Left renal pelvis (tissue), 4 donors: ENCODE measurements at places on chromosomes 7 and 10. TPM values are rescaled to one million over a fixed set of nuclear protein-coding genes. Genes with fewer than 3 reads are reported as not detected.

GRCh38 chr7:131109011-131109758 is 218.5 kb upstream of the MKLN1 start:
- DNase-seq, result no peak

Gene GARS1
- polyA plus RNA-seq, result 101 TPM

DNA sequence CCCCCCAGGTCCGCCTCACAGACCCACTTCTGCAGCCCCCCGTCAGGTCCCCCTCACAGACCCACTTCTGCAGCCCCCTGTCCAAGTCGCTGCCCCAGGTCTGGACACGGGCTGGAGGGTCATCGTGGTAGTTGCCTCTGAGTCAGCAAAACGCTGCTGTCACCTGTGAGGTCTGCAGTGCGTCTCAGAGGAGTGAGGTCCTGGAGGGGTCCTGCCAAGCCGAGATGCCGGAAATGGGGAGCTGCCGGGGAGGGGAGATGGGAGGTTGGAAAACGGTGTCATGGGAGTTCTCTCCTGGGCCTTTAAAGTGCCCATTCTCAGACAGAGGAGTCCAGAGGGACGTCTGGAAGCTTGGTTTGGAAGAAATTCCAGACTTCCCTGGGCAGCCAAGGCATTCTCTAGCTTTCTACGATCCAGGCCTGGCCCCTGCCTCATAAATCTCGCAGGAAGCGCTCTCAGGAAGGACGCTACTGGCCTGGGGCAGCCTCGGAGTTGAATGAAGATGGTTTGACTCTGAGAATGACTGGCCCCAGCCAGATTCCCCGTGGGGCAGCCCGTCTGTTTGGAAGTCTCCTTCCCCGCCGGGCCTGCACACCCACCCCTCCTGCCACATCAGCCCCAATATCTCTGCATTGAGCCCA is 38.7 kb downstream of the CALML3 start:
- no peak for DNase-seq

Gene CC2D2B
- polyA plus RNA-seq, result 0.91 TPM

GRCh38 chr10:129511758-129512157 is 44.7 kb downstream of the MGMT start:
- no peak for DNase-seq

Gene SLK
- polyA plus RNA-seq, result 68.1 TPM

GRCh38 chr7:121336579-121336978 is 7.8 kb downstream of the WNT16 start:
- no peak for DNase-seq

- DNase-seq, result no peak
Observed at GRCh38 chr10:118237930-118238329, 104.2 kb downstream of the FAM204A start.

- DNase-seq, result no peak
Observed at GRCh38 chr7:150393325-150393724, 14.2 kb downstream of the ZNF775 start.

DNA sequence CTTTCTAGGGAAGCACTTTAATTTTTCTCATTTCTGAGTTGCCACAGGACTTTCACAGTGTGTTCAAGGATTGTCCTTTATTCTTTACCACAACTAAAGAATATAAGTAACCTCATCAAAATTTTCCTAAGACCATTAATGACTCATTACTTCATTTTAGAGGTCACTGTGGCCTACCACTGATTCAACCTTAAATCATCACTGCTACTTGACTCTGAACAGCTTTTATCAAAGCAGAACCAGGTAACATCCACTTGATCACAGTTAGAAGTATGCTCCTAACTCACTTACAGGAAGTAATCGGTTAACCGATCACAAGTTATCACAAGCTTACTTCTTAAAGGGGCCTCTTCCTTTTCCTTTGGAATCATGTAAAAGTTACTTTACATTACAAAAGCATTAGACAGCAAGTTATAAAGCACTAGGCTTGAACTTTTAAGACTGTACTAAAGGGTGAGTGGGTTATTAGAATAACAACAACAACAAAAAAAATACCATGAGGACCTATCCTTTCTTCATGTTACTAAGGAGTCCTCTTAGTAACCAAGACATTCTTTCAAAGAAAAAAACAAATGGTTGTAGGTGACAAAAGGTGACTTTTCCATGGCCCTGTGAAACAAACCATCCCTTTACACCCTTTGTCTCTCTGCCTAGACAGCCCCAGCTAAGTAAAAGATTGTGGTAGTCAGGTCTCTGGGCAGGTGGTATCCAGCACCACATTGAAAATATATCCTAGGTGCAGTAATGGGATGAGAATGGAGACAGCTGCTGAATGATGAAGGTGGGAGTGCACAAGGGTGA is 40.0 kb upstream of the PDK4 start:
- DNase-seq, result no peak

Gene ITGB8
- 46.4 TPM for polyA plus RNA-seq

GRCh38 chr10:16520900-16521299 is 779 bp downstream of the C1QL3 start:
- no peak for DNase-seq

GRCh38 chr7:149496642-149497391 is 792 bp downstream of the ZNF746 start:
- DNase-seq, result no peak

GRCh38 chr10:95628786-95629185 is 27.7 kb downstream of the ALDH18A1 start:
- DNase-seq, result peak; percentile 12

Gene BTBD16
- 1.0 TPM for polyA plus RNA-seq

DNA sequence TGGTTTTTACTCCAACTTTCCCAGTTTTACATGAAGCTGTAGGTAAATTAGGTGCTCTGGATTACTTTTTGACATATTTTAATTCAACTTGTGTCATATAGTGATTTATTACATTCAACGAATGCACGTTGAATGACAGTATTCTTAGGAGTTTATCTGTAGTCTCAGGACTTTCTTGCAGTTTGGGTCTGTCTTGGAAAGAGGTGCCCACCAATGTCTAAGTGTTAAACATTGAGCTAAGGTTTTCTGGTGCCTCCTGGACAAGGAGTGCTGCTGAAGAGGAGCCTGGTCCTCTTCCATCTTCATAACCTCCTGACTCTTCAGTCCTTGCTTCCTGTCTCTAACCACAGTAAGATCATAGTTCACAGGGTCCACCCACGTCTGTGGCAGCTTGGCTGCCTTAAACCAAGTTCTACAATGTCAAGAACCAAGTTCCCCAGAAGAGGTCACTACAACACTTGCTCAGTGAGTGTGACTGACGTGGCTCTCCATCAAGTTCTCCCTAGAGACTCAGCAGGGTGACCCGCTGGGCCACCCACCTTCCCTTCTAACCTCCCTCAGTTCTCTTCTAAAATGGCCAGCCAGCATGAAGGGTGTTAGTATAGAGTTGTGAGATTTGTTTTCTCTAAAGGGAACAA is 6.1 kb downstream of the NPY start:
- no peak for DNase-seq

Gene CLRN3
- 17.0 TPM for polyA plus RNA-seq

DNA sequence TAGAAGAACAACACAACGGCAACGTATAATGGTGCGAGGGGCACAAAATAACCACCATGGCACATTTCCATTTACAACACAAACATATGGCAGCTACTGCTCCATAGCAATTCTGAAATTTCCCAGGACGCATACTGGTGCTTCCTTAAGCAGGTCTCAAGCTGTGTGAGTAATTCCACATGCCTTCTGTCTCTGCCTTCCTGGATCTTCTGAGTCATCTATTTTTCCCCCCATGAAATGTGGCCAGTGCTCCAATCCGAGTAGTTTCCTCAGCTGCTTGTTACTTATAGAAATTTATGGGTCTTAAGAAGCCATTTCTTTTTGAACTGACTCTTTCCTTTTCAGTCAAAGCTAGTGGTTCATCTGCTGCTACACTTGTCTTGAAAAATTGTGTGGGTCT is 256.6 kb upstream of the KLF6 start:
- DNase-seq, result no peak

GRCh38 chr10:49655099-49655498 is 24.4 kb upstream of the C10orf53 start:
- DNase-seq, result no peak

GRCh38 chr7:132392713-132393112 is 183.6 kb downstream of the PLXNA4 start:
- no peak for DNase-seq

Gene MPP7
- polyA plus RNA-seq, result 8.9 TPM

DNA sequence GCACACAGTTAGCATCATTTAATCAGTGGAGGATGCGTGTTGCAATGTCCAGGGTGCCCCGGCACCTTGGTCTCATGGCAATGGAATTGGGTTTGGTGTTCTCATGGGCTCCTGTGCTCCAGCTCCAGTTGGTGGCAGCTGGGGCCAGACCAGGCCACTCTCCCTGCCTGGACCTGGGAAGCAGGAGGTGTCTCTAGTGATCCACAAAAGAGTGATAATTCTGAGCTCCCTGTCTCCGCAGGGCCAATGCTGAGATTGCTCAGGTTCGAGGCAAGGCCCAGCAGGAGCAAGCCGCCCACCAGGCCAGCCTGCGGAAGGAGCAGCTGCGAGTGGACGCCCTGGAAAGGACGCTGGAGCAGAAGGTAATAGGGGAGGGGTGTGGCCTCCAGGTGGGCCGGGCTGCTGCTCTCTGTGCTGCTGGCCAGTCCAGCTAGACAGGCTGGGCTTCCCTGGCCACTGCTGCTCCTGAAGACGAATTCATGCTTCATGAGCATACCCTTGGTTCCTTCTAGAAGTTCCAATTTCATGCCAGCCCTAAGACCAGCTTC is 21.7 kb upstream of the BTBD16 start:
- DNase-seq, result no peak

GRCh38 chr7:70856901-70857630 is 274.9 kb upstream of the GALNT17 start:
- peak; percentile 53 for DNase-seq
